ENCODE measurements at places on chromosomes 3 and 15.

GRCh38 chr15:78033864-78034263 is 43.6 kb downstream of the TBC1D2B start:
- no peak for DNase-seq

- no peak for DNase-seq
These were observed 14.0 kb downstream of the PYGO1 start for GRCh38 chr15:55574096-55574495.

GRCh38 chr3:42741796-42742195 is 31.3 kb downstream of the CCDC13 start:
- no peak for DNase-seq

GRCh38 chr3:3170998-3171397 is 8.5 kb downstream of the CRBN start:
- DNase-seq, result no peak

- DNase-seq, result no peak
These were observed 16.9 kb upstream of the MEX3B start for GRCh38 chr15:82062479-82063454.

GRCh38 chr15:30073915-30074314 is 8.8 kb upstream of the GOLGA8J start:
- DNase-seq, result no peak

GRCh38 chr3:178072391-178073305 is 463.6 kb upstream of the KCNMB2 start:
- no peak for DNase-seq

GRCh38 chr3:48885753-48886152 is 12.9 kb downstream of the SLC25A20 start:
- no peak for DNase-seq
